ENCODE measurements at places on chromosomes 7 and 10.
A peak's percentile ranks its signal among the peaks of the same experiment; 100 is the strongest.

- no peak for DNase-seq
Measured at GRCh38 chr7:41292487-41292886, 410.4 kb downstream of the INHBA start.

DNA sequence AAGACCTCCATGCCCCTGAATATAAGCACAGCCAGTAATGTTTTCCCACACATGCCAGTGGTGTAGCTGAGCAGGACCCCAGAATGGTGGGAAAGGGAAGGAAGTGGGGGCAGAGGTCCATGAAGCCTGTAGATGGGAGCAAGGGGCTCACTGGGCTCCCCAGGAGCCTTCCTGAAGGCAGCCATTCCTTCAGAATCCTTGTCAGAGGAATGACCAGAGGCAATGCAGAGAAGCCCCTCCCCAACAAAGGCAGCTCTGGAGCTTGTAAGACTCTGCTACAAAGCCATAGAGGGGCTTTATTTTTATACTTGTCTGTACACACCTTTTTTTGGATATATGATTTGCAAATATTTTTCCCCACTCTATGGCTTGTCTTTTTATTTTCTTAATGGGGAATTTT lies 165.0 kb upstream of the TCF7L2 start:
- DNase-seq, result no peak

DNA sequence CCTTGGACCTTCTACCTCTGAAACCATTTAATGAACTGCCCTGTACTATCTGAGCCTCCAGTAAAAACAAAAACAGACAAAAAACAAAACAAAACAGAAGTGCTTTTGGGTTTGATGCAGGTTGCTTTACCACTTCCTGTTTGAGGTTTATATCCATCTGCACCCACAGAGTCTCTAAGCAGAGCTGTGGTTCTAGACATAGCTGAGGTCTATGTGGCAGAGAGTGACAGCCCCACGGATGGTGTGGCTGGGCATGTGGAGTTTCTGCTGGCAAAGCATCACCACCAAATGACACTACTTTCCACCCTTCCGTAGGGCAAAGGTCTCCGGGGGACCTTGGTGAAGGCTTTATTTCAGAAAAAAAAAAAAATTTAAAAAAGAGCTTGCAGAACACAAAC lies 754.2 kb downstream of the GRID1 start:
- DNase-seq, result no peak

- peak; percentile 24 for DNase-seq
Measured at GRCh38 chr7:55309040-55309991, 55.8 kb upstream of the LANCL2 start.

- DNase-seq, result no peak
Measured at GRCh38 chr7:93957767-93958166, 36.2 kb downstream of the GNG11 start.

GRCh38 chr7:120033114-120033513 lies 239.9 kb upstream of the KCND2 start:
- no peak for DNase-seq

- no peak for DNase-seq
Measured at GRCh38 chr10:38007551-38007950, 2.9 kb upstream of the ZNF33A start.

DNA sequence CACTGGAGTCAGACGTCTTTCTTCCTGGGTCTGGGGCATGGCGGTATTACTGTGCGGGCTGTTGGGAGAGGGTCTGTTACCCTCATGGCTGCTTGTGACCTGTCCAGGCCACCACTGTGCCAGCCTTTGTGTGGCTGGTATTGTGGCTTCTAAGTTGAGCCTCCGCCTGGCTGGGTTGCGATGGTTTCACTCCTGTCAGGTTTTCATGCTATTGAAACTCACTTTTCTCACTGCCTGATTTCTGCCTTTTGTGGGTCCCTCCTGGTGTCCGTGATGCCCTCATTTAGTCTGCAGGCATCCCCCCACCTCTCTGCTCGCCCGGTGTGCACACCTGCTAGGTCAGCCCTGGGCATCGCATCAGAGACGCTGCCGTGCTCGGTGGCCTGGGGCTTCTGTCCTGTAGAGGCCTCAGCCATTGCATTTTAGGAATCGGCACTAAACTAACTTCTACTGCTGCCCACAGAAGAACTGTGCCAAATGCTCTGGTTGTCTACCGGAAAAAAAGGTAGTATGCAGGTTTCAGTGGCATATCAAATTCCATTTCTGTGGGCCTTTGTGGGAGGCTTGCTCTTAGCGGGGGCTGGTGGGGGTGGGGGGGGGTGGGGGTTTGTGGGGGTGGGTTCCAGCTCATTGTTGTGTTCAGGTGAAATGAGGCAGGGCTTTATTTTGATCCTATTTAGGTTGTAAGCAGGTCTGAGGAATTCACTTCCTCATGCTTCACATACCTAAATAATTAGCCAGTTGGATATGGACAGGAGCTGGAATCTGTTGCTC lies 64.3 kb downstream of the MGMT start:
- no peak for DNase-seq

- no peak for DNase-seq
Measured at GRCh38 chr7:116075351-116076145, 45.0 kb upstream of the TFEC start.

DNA sequence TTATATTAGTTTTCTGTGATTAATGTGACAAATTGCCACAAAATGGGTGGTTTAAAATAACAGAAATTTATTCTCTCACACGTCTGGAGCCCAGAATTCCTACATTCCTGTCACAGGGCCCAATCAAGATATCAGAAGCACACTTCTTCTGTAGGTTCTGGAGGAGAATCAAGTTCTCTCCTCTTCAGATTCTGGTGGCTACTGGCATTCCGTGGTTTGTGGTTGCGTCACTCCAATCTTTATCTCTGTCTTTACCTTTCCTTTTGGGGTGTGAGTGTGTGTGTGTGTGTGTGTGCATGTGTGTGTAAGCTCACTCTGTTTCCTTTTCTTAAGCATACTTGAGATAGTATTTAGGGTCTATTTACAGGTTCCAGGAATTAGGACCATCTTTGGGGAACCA lies 115.5 kb upstream of the DKK1 start:
- no peak for DNase-seq

DNA sequence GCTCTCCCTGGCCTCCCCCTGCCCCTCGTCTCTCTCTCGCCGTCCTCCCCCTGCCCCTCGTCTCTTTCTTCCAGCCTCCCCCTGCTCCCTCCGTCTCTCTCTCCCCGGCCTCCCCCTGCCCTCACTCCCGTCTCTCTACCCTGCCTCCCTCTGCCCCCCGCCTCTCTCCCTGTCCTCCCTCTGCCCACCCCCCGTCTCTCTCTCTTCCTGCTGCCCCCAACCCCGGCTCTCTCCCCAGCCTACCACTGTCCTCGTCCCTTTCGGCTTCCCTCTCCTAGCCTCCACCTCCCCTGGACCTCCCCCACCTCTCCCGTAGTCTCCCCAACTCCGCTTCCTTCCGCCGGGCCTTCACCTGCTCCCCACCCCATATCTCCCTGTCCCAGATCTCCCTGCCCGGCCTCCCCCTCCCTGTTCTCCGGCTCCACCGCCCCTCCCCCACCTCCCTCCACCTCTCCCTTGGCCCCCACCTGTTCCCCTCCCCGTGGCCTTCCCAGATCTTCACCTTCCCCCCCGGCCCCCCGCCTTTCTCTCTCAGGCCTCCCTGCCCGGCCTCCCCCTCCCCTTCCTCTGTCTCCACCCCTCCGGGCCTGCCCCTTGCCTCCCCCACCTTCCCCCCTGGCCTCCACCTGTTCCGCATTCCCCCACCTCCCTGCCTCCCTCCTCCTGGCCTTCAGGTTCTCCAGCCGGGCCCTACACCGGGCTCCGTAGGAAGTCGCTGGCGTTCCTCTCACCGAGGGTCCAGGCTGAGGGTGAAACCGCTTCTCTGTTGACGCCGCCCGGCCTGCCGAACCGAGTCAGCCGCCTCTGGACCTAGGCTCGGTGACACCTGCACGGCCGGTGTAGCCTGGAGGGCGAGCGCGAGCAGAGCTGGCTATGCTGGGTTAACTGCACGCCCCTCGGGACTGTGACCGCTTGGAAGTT lies 1.2 kb downstream of the GET4 start:
- no peak for DNase-seq

DNA sequence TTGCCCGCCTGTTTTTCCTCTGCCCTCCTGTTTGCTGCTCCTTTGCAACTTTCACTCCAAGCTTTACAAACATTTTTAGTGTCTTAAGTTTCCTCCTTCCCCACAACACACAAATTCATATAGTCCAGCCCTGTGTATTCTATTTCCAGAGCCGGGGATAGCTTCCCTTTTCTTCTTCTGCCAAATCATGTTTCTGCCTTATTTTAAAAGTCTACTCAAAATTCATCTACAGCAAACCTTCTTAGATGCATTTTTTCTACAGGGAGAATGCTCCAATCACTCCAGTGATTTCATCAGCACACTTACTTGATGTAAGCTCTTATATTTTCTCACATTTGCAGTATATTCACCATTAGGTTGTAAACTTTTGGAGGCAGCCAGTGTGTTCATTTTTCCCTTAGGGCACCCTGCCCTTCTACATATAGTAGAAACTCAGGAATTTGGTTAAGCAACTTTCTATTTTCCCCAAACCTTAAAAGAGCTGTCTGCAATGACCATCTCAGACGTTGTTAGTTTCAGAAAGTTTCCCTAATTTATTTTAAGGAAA lies 12.4 kb upstream of the ACTA2 start:
- no peak for DNase-seq

GRCh38 chr10:100907175-100907574 lies 5.6 kb upstream of the SLF2 start:
- DNase-seq, result no peak

GRCh38 chr7:69126896-69127479 lies 471.3 kb upstream of the AUTS2 start:
- DNase-seq, result no peak
